Cardiac muscle cell (in vitro differentiated cells and primary cell): ENCODE measurements at places on chromosomes 13 and 19. TPM values are rescaled to one million over a fixed set of nuclear protein-coding genes. Genes with fewer than 3 reads are reported as not detected.
A peak's percentile ranks its signal among the peaks of the same experiment; 100 is the strongest.

The ZNF681 gene
- 2.7 and 3.2 TPM in 2 replicates for total RNA-seq

The URAD gene
- total RNA-seq: not detected in 2 replicates

The FFAR1 gene
- not detected in 2 replicates for total RNA-seq

GRCh38 chr13:99658261-99658991, 157.2 kb downstream of the TM9SF2 start:
- peak overlapping the region; percentile 7 for H3K4me3 ChIP-seq
- no peaks in the 10 kb centered on the region for H3K36me3 ChIP-seq
- DNase-seq: peak; percentile 69
- peaks cover 9% of the 10 kb centered on the region for H3K27me3 ChIP-seq

The KLK15 gene
- total RNA-seq: not detected in 2 replicates

The CASP14 gene
- not detected in 2 replicates for total RNA-seq

DNA sequence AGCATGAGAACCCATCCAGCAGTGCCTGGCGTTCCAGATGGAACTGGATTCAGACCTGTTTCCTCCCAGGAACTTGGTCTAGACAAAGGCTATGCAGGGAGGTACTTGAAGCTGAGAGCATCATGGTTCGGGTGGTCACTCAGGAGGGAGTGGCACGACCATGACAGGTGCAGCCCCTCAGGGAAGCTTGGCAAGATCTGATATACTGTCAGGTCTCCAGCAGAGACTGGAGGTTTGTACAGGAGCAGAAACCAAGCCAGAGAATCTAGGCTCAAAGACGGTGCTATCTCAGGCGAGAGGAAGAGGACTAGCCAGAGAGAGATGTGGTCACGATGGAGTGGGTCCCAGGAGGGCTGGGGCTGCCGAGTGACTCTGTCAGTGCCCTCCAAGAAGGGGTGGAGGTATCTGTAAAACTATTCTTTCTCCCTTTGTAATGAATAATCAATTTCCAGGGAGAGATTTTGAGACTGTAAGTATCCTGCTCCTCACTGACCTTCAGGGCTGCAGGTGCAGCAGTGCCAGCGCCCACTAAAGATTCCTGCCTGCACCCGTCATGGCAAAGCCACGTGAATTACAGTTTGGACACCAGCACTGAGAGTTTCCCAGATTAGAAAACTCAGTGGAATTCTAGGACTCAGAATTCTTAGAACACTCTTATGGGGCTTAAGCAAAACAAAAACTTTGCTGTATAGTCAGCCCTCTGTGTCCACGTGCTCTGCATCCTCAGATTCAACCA, 10.2 kb upstream of the DCUN1D2 start:
- peaks cover under 1% of the 10 kb centered on the region for H3K4me1 ChIP-seq
- H3K27ac ChIP-seq: no peak overlapping the region
- DNase-seq: no peak
- no peaks in the 10 kb centered on the region for H3K27me3 ChIP-seq

The TEX29 gene
- not detected in 2 replicates for total RNA-seq

DNA sequence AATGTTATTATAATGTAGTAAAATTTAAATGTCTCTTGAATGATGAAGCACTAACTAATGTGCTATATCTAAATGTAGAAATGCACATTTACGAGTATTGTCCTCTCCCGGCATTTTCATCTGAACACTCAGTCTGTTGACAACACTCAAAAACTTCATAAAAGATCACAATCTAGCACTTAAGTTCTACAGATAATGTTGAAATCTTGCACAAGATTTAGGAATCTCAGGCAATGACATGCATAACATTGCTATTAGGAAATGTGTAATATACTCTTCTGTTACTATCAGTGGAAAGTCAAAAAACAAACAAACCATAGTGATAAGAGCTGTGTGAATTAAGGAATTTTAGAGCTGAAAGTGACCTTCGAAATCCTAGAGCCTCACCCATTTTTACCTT, 37.5 kb upstream of the XPO4 start:
- DNase-seq: no peak
- H3K36me3 ChIP-seq: no peaks in the 10 kb centered on the region
- peaks cover 1% of the 10 kb centered on the region for H3K27me3 ChIP-seq
- no peaks in the 10 kb centered on the region for H3K4me1 ChIP-seq
- H3K27ac ChIP-seq: no peak overlapping the region
- no peak overlapping the region for H3K4me3 ChIP-seq

GRCh38 chr13:83272652-83273240, 609.5 kb downstream of the SLITRK1 start:
- H3K27me3 ChIP-seq: no peaks in the 10 kb centered on the region
- H3K4me1 ChIP-seq: no peaks in the 10 kb centered on the region
- H3K36me3 ChIP-seq: no peaks in the 10 kb centered on the region
- DNase-seq: peak; percentile 32

The ERICH6B gene
- not detected in 2 replicates for total RNA-seq

GRCh38 chr19:5231857-5232678, 108.5 kb downstream of the PTPRS start:
- no peak overlapping the region for H3K4me3 ChIP-seq
- DNase-seq: no peak
- no peaks in the 10 kb centered on the region for H3K4me1 ChIP-seq

DNA sequence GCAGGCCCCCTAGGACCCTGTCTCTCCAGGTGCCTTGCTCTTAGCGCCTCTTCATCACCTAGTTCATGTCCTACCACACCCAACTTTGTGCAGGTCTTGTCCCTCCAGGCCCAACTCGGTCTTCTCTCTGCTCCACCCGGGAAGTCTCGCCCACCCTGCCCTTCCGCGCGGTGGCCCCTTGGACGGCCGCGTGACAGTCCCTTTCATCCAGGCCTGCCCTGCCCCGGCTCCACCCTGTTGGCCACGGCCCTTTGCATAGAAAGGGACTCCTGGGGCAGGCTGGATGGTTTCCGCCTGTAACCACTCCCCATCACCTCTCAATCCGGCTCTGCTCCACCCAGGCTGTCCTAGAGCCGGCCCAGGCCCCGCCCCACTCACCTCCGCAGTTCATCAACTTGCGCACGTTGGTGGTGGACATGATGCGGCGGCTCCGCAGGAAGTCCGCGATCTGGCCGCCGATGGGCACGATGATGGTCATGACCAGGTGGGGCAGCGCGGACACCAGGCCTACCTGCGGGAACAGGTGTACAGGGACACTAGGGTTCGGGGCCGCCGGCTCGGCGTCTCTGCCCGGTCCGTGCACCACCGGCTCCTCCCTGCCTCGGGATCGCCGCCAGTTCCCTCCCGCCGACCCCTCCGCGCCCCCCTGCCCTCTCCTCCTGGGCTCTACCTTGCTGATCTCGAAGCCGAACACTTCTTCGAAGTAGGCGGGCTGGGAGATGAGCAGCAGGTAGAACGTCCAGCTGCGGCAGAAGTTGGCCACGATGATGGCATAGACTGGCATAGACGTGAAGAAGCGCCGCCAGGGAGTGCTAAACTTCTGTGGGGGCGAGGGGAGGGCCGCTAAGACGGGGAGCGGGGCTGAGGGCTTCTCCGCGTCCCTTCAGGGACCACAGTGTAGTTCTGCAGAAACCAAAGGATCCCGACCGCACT, 7.2 kb downstream of the GFY start:
- no peaks in the 10 kb centered on the region for H3K36me3 ChIP-seq
- peaks cover 5% of the 10 kb centered on the region for H3K4me1 ChIP-seq

DNA sequence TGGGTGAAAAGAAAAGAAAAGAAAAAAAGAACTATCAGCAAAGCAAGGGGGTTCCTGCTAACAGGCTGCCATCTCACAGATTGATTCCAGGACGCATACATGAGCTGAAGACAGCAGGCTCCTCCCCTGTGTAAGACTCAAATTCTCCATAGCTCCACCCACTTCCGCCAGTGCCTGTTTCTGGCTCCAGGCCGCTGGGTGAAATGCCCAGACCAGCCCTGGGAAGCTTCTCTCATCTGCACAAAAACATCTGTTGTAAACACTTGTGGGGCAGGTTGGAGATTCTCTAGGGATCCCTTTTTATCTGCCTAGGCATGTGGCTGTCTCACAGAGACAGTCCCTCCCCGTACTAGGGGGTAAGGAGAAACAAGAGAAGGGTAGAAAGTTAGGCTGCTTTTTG, 1054.4 kb upstream of the SPRY2 start:
- no peak overlapping the region for H3K4me3 ChIP-seq
- H3K4me1 ChIP-seq: peaks cover 18% of the 10 kb centered on the region
- no peaks in the 10 kb centered on the region for H3K27me3 ChIP-seq
- peak; percentile 66 for DNase-seq
- H3K27ac ChIP-seq: peak overlapping the region; percentile 58

DNA sequence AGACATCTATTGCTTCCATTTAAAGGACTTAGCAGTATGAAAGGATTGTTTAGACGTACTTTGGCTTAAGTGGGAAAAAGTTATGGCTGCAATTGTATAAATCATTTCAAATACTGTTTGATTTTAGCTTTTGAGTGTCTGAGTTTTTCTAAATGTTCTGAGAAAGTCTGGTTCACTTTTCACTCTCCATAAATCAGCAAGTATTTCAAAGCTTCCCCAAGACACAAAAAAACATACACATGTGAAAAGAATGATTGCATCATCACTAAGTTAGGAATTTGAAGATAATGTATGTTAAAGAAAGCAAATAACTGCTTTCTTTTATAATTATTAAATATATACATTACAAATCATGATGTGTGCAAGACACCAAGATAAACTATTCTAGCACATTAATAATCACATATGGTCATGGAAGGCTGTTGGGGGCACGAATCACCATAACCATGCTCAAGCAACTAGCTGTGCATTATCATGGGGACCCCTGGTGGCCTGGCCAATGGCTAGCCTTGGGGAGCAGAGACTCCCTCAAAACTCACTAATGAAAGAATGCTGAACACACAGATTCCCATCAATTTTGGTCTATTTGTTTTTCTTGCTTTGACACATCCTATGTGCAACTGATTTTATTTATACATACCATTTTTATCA, 111.1 kb downstream of the MIPEP start:
- H3K36me3 ChIP-seq: no peaks in the 10 kb centered on the region
- no peak overlapping the region for H3K27ac ChIP-seq
- no peaks in the 10 kb centered on the region for H3K27me3 ChIP-seq
- no peak overlapping the region for H3K4me3 ChIP-seq

- no peak overlapping the region for H3K27ac ChIP-seq
- H3K27me3 ChIP-seq: no peaks in the 10 kb centered on the region
- DNase-seq: no peak
- H3K4me1 ChIP-seq: peaks cover 33% of the 10 kb centered on the region
- H3K4me3 ChIP-seq: no peak overlapping the region
- peaks cover 6% of the 10 kb centered on the region for H3K36me3 ChIP-seq
Observed at GRCh38 chr19:49160450-49161189, 3.0 kb downstream of the TRPM4 start.

DNA sequence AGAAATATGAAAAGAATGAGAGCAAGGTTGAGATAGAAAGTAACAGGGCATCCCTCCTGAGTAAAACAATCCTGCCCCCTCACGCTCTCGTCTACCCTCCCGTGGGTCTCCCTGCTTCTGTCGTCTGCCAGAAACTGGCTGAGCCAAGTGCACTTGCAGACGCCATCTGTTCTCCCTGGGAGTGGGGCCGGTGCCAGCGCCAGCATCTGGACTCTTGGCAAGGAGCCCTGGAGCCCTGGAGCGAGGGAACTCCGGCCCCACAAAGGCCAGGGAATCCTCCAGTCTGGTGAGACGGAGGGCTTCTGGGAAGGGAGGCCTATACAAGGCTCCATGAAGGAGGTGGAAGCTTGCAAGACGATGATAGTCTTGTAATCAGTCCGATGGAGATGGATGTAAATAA, 2.3 kb upstream of the TMEM91 start:
- H3K36me3 ChIP-seq: no peaks in the 10 kb centered on the region
- no peaks in the 10 kb centered on the region for H3K4me1 ChIP-seq
- no peak overlapping the region for H3K27ac ChIP-seq
- no peaks in the 10 kb centered on the region for H3K27me3 ChIP-seq

The PTGER1 gene
- total RNA-seq: 0.42 TPM in 1 of 2 replicates, not detected in the other

DNA sequence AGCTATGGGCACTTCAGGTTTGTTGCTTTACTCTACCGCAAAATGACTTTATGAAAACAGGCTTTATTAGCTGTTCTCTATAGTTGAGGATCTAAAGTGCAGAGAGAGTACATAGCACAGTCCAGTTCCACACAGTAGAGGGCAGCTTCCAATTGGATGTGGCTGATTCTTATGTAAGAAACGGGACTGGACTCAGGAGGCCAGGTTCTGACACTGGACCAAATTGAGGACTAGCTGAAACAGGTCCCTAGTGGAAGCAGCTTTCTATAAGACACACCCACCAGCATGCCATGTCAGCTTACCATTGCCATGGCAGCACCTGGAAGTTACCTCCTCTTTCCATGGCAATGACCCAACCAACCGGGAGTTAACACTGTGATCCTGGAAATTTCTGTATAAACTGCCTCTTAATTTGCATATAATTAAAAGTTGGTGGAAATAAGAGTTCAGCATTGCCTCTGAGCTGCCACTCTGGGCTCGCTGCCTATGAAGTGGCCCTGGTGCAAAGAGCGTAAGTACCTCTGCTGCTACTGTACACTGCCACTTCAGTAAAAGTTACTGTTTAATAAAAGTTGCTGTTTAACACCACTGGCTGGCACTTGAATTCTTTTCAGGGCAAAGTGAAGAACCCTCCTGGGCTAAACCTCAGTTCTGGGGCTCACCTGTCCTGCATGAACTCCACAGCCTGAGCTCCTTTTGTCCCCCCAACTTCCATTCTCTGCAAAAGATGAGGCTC, 211.9 kb upstream of the SLC10A2 start:
- no peaks in the 10 kb centered on the region for H3K27me3 ChIP-seq
- no peak overlapping the region for H3K27ac ChIP-seq
- peaks cover 14% of the 10 kb centered on the region for H3K4me1 ChIP-seq
- no peak overlapping the region for H3K4me3 ChIP-seq
- DNase-seq: no peak

DNA sequence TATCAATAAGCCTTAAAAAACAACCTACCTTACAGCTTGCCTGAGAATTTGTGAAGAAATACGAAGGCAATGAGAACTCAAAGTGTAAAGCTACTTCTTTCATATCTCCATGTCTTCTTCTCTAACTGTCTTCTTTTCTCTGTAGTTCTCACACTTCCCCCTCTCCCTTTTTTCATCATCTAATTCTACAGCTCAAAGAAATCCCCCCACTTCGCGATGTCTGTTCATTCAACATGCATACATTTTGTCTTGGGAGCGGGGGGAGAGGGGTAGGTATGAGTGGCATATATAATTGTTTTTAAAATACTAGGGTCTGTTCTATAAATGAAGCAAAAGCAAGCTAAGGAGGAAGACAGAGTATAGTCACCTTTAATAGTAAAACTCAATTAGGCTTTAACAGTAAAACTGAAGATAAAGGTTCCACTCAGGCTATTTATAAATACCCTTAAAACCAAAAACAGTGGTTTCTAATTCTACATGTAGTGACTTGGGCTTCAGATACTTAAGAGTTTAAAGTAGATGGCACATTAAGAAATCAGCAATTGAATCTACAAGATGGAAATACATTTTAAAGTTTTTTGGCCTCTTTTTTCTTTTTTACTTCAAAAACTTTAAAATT, 106.9 kb downstream of the KLF12 start:
- H3K36me3 ChIP-seq: no peaks in the 10 kb centered on the region
- peaks cover 52% of the 10 kb centered on the region for H3K4me1 ChIP-seq
- no peaks in the 10 kb centered on the region for H3K27me3 ChIP-seq
- H3K27ac ChIP-seq: peak overlapping the region; percentile 85
- no peak for DNase-seq
- peak overlapping the region; percentile 8 for H3K4me3 ChIP-seq

The ZNF66 gene
- total RNA-seq: 5.0 and 5.5 TPM in 2 replicates

- peaks cover 3% of the 10 kb centered on the region for H3K36me3 ChIP-seq
- no peak for DNase-seq
- no peaks in the 10 kb centered on the region for H3K27me3 ChIP-seq
- no peak overlapping the region for H3K4me3 ChIP-seq
Observed at GRCh38 chr13:23806874-23807526, 82.2 kb downstream of the MIPEP start.
